ENCODE measurements at places on chromosomes 4 and X.

DNA sequence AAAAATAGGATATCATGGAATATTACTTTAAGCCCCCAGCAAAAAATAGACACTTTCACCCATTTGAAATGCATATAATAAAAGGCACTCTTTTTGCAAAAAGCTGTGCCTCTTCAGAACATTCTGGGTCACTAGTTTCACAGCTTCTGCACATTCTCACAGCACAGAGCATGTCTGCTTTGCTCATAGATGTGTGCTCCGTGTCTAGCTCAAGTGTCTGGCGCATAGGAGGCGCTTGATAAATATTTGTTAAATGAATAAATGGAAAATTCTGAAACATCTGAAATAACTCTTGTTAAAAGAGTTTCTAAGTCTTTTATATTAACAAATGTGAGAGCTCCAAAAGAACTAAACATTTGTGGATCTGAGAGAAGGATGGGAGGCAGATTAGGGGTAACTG lies 275.2 kb downstream of the PTTG2 start:
- no peak for DNase-seq

GRCh38 chrX:30798810-30799209 lies 90.2 kb downstream of the TAB3 start:
- no peak for DNase-seq

GRCh38 chr4:101292214-101292613 lies 55.1 kb downstream of the PPP3CA start:
- DNase-seq, result no peak

DNA sequence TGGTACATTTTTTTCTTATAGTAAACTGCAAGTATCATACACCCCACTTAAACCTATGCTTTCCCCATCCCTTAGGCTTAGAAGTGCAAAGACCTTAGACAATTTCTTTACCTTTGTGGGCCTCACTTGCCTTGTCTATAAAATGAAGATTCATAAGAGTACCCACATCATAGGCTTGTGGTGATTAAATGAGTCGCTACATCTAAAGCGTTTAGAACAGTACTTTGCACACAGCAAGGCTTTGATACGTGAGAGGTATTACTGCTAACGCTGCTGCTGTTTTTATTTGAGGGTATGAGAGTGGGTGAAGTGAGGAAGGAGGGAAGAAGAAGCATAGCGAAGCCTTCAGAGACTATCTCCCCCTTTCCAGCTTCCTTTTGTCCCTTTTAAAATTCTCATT lies 87.8 kb upstream of the RPS6KA3 start:
- no peak for DNase-seq

- no peak for DNase-seq
These were observed 5.7 kb upstream of the GJB1 start for GRCh38 chrX:71217298-71217697.

- no peak for DNase-seq
These were observed 59.3 kb upstream of the PACRGL start for GRCh38 chr4:20640989-20641388.
